ENCODE measurements at places on chromosomes 13 and 19. TPM values are rescaled to one million over a fixed set of nuclear protein-coding genes. Genes with fewer than 3 reads are reported as not detected.

CNMD gene
- not detected for total RNA-seq

DNA sequence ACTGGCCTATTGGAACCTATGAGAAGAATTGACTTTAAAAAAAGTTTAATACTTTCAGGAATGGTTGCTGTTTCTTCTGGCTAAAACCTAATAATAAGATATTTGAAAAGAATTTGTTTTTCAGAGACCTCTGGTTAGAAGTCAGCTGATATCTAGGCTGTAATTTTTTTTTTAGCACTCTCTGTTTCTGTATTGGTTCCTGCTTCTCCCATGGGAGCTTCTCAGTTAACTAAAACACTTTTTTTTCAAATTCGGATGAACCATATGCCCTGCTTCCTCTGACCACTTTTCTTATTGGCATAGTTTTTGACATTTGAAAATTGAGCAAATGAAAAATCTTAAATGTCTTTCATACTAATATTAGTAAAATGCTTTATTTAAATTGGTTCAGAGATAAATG is 163.5 kb upstream of the SLC10A2 start:
- DNase-seq, result no peak

DNA sequence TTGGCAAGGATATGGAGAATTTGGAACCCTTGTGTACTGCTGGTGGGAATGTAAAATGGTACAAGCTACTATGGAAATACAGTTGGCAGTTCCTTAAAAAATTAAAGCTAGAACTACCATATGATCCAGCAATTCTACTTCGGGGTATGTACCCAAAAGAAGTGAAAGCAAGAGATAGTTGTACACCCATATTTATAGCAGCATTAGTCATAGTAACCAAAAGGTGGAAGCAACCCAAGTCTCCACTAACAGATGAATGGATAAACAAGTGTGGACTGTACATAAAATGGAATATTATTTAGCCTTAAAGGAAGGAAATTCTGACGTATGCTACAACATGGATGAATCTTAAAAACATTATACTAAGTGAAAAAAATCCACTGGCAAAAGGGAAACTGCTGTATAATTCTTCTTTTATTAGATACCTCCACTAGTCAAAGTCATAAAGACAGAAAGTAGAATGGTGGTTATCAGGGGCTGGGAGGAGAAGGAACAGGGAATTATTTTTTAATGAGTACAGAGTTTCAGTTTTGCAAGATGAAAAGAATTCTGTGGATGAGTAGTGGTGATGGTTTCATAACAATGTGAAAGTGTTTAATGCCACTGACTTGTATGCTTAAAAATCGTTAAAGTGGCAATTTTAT is 141.6 kb downstream of the RXFP2 start:
- no peak for DNase-seq

OR7D2 gene
- total RNA-seq, result not detected

- DNase-seq, result no peak
These were observed 94.2 kb downstream of the ZDHHC20 start for GRCh38 chr13:21364916-21365315.

All from MG63 (cell line).